ENCODE measurements at places on chromosomes 5 and 9.

DNA sequence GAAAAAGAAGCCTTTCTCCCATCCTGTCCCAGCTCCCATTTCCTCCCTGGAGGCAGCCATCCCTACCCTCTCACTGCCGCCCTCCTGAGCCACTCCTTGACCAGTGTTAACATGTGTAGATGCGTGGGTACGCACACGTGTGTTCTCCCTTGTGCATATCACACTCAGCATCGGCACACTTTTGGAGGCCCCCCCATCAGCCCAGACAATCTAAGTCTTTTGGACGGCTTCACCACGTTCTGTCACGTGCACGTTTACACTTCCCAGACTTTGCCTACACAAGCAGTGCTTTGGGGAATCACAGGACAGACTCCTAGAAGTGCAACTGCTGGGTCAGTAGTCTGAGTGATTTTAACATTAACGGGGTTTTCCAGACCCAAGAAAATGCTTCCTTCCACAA, 18.0 kb downstream of the HRH2 start:
- DNase-seq = no peak

- no peak for DNase-seq
Observed at GRCh38 chr9:89339807-89340206, 21.5 kb downstream of the SECISBP2 start.

- DNase-seq = peak; percentile 4
Observed at GRCh38 chr9:116494815-116495634, 192.1 kb upstream of the TRIM32 start.

- DNase-seq = no peak
Observed at GRCh38 chr5:147751156-147751830, 31.2 kb downstream of the JAKMIP2 start.

DNA sequence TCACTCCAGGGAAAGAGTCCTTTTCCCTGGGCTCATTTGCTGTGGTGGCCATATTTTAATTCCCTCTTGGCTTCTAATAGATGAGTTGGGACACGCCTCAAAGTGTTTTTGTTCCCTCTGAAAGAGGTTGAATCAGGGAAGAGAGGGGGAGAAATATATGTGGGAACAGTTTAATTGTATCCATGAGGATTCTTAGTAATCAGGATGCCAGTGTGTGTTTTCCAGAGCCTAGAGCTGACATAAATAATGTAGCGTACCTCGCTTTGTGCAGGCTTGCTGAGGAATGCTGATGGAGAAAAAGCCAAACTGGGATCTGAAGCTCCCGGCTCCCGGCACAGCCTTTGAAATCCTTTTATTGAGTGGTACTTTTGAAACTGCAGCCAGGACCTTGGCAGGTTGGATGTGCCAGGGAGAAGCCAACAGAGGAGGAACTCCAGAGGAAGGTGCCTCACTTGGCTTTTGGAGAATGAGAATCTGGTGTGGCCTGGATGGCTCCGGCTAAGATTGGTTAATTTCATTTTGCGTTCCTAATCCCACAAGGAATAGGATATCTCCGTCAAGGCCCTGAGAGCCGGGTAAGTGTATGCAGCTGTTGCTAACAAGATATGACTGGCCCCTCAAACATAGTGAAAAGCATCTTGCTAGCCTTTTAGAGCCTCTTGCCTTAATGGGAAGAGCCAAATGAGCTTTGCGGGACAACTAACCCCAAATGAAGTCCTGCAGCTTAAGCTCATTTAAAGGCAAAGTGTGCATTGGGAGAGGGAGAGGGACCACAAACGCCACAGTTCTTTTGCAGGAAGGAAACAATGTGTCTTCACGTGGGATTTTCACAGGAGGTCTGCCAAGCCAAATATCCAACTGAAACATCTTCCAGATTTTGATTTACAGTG, 471.1 kb upstream of the WWC1 start:
- no peak for DNase-seq

- no peak for DNase-seq
Observed at GRCh38 chr5:16755641-16756040, 138.8 kb upstream of the RETREG1 start.

DNA sequence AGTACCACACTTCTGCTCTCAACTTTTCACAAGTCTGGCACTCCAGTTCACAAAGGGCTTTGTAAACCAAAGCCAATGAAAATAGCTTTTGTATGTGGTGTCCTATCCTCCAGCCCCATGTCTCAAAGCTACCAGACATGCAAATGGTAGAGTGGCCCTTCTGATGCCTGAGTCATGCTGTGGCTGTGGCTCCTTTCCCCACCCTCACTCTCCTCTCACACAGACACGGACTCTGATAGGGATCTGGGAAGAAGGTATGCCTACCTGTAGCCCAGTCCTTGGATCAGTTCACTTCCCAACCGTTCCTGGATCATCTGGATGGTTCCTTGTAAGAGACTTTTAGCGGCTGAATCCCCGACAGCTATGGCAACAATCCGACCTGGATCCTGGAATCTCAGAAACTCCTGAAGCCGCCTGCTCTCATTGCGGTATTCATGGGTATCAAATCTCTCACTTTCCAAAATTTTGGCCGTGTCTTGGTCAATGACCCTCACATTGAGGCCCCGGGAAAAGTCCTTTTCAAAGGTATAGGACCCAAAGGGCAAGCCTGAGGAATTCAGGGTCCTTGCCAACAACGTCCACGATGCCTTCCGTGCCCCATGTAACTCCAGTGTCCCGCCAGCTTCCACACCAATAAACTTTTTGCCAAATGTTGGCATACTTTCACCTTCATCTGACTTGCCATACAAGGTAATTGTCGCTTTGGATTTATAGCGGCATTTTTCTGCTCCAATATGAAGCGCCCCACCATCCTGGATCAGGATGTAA, 23.4 kb downstream of the CEMIP2 start:
- DNase-seq = no peak

DNA sequence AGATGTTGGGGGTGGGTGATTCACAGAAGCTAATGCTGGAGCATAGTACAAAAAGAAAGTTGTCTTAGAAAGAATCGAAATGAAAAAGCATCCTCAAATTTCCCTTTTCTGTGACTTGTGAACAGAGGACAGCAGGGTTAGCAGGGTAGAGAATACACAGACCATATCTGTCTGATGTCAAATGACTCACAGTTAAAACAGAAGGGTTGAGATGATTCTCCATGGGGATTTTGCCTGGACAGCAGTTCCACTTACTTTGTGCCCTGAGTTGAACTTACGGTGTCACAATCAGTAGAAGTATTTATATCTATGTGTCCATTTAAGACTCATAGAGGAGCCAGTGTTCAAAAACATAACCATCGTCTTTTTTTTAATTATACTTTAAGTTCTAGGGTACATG, 801.6 kb downstream of the KCTD16 start:
- DNase-seq = no peak

DNA sequence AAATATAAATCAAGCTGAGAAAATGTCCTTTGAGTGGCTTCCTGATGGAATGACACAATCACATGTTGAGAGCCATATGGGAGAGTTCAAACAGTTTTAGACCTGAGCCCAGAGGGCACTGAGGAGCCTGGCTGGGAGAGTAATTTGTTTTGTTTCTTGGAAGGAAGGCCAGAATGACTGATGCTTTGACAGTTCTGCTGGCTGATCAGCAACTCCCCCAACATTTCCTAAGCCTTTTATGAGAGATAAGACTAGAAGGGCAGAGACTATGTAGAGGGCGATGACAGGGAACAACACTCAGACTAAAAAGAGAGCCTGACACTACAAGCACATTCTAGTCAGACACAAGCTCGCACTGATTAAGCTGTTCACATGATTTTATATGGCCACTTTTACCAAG, 169.2 kb downstream of the COX7C start:
- DNase-seq = no peak

DNA sequence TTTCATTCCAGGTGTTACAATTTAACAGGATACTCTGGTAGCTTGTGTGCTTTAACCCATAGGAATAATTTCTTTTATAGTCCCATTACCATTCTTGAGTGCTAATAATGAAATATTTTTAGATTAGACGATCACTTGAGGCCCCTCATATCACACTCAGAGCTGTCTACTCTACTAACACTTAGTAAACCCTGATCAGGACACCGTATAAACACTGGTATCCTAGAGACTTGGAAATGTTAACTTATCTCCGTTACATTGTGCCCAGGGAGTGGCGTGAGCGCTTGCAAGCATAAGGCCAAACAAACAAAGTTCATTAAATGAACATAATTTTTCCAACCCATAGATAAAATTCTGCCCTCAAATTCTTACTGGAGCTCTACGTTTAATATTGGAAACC, 42.2 kb upstream of the RFX3 start:
- no peak for DNase-seq

- no peak for DNase-seq
Observed at GRCh38 chr9:129252937-129253802, 75.1 kb upstream of the IER5L start.

GRCh38 chr5:15023266-15023665, 151.7 kb upstream of the ANKH start:
- no peak for DNase-seq

DNA sequence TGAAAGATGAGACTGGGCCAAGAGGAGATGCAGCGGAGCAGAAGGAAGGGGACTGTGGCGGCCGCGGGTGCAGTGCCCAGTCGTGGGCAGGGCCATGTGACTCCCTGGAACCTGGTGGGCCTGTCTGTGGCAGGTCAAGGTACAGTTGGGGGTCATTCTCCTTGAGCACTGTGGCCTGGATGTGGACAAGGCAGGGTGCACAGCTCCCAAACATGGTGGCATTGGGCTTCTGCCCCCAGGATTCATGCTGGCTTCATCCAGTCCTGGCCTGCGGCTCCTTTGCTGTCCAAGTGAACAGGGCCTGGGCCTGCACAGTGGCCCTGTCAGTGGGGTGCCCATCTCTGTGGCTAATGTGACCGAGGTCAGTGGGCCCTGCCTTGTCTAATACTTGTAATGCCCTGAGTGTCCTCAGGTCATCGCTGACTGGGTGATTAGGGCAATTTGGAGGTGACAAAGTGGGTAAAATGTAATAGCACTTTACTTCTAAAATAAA, 39.9 kb downstream of the CEP72 start:
- DNase-seq = no peak

- no peak for DNase-seq
Observed at GRCh38 chr5:5066276-5067186, 73.6 kb upstream of the ADAMTS16 start.

- DNase-seq = no peak
Observed at GRCh38 chr5:52897238-52897614, 91.9 kb upstream of the ITGA2 start.

GRCh38 chr5:74851684-74852353, 14.4 kb downstream of the FAM169A start:
- no peak for DNase-seq

DNA sequence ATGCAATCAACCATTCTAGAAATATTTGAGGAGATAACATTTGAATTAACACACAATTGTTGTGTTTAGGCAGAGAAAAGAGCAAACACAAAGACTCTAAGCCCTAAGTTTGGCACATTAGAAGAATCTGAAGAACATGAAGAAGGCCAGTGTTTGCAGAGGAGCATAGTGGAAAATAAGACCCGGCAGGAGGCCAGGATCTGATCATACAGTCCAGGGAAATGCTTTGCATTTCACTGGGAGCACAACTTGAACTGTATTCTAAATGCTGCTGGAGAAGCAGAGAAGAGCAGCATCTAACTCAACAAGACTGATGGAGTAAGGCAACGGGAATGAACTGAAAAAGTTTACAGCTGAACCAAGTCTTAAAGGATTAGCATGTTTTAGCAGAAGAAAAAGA, 463.4 kb downstream of the ZNF608 start:
- DNase-seq = no peak

- no peak for DNase-seq
Observed at GRCh38 chr9:38370176-38370575, 22.3 kb upstream of the ALDH1B1 start.

DNA sequence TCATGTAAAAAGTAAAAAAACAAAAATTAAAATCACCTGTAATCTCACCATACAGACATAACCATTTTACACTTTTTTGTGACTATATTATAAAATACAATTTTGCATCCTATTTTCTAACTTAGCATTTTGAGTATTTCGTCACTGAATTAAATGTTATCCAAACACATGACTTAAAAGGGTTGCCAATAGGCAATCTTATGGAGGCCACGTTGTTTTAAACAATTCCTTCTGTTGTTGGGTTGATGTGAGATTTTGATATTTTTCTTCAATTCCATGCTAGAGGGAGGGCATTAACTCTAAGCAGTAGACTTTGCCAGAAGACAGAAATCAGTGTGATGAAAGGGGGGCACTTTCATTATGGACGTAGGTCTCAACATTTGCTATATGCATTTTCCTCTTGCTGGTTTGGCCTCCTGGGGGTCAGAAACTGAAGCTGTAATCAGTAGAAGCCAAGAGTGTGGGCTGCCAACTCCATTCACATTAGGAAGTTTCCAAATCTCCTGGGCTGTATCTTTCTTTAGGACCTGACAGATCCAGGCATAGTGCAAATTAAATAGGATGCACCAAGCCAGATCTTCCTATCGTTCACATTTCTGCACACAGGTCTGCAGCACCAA, 614.2 kb upstream of the CLINT1 start:
- DNase-seq = no peak

GRCh38 chr5:111511831-111512374, 432 bp downstream of the STARD4 start:
- DNase-seq = peak; percentile 4
